ENCODE measurements at places on chromosomes 16 and 17. TPM values are rescaled to one million over a fixed set of nuclear protein-coding genes. Genes with fewer than 3 reads are reported as not detected.

DNA sequence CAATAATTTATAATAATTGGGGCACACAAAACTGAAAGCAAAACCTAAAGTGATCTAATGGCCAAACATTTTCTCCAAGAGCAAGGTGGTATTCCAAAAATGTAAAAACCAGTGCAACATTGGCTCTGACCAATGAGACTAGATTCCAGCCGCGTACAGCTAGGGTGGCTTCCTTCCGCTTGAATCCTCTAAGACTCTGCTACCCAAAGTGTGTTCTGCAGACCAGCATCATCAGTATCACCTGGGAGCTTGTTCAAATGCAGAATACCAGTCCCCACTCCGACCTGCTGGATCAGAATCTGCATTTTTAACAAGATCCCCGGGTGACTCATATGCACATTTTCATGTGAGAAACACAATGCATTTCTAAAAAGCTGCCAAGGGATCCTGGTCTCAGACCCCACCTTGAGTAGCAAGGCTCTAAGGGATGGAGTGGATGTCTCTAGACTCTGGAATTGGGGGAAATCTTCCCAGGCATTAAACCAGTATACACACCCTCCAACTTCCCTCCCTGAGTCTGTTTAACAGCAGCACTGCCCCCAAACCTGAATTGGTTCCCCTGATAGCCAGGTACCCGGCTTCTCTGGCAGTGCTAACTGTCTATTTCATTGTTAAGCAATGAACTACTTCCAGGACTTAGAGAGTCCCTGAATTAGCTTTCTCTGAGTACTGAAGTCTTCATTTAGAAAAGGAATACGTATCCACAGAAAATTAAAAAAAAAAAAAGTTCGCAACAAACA is 118.2 kb downstream of the HS3ST2 start:
- no peak for DNase-seq

DNA sequence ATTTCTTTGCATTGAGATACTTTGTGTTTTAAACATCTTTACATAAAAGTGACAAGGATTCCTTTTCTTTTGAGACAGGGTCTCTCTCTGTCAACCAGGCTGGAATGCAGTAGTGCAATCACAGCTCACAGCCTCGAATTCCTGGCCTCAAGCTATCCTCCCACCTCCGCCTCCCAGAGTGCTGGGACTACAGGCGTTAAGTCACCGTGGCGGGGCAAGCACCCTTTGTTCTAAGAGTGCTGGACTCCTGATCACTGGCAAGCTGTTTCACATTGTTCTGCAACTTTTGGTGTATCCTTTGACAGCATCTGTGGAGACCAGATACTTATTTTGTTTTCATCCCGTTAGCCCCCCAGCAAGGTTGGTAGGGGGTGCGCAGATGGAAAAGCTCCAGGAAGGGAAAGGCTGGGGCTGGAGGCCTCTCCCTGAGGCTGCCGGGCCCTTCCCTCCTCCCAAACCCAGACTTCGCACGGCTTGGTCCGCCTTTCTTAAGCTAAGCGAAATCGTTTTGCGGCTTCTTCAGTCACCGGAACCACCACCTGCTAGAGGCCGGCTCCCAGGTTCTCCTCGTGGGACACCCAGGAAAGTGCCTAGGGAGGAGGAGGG is 1.1 kb downstream of the ST6GALNAC2 start:
- DNase-seq, result no peak

GRCh38 chr16:83627996-83628395 is 179.8 kb upstream of the HSBP1 start:
- DNase-seq, result peak; percentile 6

DNA sequence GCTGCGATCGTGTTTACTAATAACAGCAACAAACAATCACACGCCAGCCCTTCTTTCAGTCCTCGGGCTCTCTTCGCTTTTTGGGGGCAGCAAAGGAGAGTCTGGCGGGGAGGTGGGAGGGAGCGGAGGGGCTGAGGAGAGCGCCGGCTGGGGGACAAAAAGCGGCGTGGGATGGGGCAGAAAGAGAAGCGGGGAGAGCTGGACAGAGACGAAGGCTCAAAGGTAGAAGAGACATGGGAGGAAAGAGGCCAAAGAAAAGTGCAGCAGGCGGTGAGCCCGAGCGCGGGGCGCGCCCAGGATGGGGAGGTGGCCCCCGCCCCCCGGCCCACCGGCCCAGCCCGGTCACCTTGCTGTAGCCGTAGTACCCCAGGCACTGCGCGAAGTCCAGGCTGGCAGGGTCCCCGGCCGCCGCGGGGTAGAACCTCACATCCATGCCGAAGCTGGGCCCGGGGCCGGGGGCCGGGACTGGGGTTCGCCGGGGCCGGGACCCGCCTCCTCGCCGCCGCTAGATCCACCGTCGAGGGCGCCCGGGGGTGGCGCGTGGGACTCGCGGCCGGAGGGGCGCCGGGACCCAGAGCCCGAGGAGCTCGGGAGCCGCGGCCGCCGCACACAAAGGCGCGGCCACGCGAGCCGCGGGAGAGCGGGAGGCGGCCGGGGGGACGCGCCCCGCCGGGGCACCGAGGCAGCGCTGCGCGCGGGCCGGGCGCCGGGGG is 496 bp downstream of the TOX3 start:
- no peak for DNase-seq

GRCh38 chr16:89386306-89387185 is 103.8 kb downstream of the ANKRD11 start:
- no peak for DNase-seq

- DNase-seq, result no peak
These were observed 8.8 kb upstream of the SALL1 start for GRCh38 chr16:51159865-51160264.

DNA sequence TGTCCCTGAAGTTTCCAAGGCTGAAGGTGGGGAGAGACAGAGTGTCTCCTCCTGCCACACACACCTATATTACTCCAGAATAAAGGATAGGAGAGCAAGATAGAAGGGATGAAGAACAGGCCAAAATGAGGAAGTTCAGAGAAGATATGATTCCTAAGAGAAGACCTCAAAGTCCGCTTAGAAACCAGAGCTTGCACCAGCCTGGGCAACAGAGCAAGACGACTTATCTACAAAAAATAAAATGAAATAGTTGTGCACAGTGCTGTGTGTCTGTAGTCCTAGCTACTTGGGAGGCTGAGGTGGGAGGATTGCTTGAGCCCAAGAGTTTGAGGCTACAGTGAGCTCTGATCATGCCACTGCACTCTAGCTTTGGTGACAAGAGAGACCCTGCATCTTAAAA is 128.2 kb downstream of the HS3ST3B1 start:
- DNase-seq, result no peak

DNA sequence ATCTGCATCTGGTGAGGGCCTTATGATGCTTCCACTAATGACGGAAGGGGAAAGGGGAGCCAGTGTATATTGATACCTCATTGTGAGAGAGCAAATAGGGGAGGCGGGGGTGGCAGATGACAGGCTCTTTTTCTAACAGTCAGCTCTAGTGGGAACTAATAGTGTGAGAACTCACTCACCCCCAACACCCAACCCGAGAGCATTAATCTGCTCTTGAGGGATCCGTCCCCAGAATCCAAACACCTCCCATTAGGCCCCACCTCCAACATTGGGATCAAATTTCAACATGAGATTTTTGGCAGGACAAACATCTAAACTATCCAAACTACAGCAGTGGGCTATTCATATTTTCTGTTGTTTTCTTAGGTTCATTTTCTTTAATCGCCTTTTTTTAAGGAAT is 54.4 kb downstream of the BPTF start:
- no peak for DNase-seq

DNA sequence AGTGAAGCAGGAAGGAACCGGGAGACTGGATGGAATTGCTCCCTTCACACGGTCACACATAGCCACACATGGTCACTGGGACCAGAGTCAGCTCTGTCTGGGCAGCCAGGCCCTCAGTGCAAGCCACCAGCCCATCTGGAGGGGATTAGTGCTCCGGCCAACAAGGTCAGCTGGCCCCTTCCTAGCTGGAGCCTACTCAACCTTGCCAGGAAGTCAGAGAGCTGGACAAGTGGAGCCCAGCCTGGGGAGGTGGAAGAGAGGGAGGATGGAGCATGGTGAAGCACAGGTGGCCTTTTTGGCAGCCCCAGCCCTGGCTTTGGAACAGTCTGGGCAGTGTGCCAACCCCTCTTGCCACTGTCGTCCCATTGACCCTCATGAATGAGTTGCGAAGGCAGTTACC is 3.7 kb upstream of the CACNA1G start:
- DNase-seq, result no peak

GRCh38 chr16:30409125-30410060 is 2.0 kb downstream of the ZNF771 start:
- DNase-seq, result peak; percentile 95

UTS2R gene
- total RNA-seq, result not detected

HBA1 gene
- 3.5 TPM for total RNA-seq

PLD6 gene
- total RNA-seq, result 1.7 TPM

SMTNL2 gene
- total RNA-seq, result not detected

ACE gene
- total RNA-seq, result 2.1 TPM

RHBDL1 gene
- total RNA-seq, result 0.67 TPM

ABHD15 gene
- total RNA-seq, result 5.6 TPM

Data from liver (tissue), 10 donors.